ENCODE measurements at places on chromosomes 5 and 9.

- DNase-seq = no peak
Observed at GRCh38 chr5:160187091-160187490, 42.2 kb upstream of the FABP6 start.

GRCh38 chr9:13899924-13900323, 414.0 kb downstream of the NFIB start:
- no peak for DNase-seq

DNA sequence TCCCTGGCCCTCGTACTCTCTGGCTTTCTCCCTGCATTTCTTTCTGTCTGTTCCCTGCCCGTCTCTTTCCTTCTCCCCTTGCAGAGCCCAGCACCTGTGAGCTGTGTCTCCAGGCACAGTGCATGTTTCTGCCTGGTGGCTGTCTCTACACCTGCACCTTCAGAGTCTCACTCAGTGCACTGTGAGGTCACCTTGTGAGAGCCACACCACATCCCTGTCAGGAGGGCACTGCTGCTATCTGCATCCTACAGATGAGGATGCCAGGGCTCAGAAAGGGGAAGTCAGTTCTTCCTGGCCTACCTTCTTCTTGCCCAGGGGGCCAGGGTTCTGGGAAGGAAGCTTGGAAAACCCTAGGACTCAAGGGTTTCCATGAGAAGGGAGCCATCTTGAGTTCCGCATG, 69.7 kb upstream of the NEURL1B start:
- no peak for DNase-seq

DNA sequence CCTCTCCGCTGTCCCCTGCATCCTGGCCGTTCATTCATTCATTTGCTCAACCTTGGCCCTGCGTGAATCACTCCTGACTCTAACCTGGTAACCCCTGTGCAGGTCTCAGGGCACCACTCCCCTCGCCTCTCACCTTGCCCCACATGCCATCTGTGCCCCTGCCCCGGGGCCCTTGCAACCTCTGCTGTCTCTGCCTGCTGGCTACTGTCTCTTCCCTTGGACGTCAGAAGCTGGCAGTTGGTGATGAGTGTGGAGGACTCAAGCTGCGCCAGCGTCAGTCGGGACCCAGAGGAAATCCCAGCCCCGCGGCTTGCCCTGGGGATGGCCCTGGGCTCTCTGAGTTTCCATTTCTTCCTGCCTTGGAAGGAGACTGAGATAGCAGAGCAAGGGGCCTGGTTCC, 154.9 kb downstream of the OLFM1 start:
- DNase-seq = no peak

DNA sequence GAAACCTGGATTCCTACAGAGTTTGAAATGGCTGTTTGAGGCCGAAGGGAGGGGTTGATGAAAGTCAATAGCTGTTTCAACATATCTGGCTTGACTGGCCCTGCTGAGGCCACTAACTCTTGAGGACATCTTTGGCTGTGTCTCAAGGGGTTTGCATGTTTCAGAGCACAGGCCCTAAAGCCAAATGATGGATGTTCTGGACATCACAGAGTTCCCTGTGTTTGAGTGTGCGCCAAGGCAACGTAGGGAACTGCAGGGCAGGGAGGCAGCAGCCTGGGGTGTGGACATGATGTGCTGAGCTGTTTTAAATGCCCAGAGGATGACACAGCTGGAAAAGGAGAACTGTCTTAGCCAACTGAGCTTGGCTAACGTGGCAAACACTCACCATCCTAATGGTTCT, 89.6 kb downstream of the RAPGEF1 start:
- no peak for DNase-seq

DNA sequence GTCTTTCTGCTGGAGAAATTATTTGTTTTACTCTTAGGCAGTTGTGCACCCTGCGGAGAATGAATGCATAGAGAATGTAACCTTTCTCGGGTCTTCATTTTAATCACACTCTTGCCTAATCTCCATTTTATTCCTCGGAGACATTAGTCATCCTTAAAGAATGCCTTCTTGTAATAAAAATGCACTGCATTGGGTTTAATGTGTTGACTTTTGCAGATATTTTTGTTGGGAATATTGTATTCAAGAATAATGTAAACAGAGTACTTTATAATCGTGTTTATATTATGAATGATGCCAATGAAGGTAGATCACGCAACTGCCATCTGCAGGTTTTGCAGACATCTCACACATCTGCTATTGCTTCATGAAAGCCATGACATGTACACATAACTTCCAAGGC, 1093.9 kb upstream of the CDH6 start:
- no peak for DNase-seq

DNA sequence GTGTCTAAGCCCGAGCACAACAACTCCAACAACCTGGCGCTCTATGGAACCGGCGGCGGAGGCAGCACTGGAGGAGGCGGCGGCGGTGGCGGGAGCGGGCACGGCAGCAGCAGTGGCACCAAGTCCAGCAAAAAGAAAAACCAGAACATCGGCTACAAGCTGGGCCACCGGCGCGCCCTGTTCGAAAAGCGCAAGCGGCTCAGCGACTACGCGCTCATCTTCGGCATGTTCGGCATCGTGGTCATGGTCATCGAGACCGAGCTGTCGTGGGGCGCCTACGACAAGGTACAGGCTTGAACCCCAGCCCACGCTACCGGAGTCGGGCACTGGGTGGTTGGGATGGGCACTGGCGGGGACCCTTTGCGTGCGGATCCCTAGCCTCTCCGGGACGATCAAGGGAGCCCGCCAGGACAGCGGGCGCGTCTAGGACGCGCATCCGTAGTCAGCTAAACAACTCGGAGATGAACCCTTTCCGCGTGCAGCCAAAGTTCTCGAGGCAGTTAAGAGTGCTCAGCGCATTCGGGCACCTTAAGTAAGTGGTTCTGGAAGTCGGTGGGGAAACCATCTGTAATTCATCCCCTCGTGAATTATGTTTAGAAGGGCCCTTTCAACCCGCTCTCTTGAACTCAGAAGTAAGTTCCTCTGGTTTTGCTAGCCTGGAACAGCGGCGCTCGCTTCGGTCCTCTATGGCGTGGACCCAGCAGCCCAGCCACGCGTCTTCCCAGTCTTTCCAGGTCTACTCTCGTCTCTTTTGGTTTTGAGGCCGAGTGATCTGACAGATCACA, 1.3 kb downstream of the KCNN2 start:
- DNase-seq = no peak

- DNase-seq = no peak
Observed at GRCh38 chr5:131763968-131764367, 32.8 kb downstream of the FNIP1 start.

DNA sequence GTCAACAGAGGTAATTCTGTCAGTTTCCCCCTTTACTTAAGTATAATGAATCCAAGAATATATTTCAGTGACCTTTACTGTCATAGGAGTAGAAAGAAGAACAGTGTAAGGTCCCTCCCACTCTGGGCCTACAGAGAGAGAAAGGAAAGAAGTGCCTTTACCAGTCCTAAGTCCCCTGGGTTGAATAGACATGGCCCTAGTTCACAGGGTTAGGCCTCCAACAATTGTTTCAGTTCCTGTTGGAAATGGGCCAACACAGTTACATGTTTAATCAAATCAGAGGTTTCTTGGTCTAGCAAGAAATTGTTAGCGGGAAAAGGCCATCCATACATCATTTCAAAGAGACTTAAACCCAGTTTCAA, 605.6 kb downstream of the MTRR start:
- DNase-seq = no peak

- no peak for DNase-seq
Observed at GRCh38 chr5:95931079-95931833, 30.4 kb downstream of the ELL2 start.

- no peak for DNase-seq
Observed at GRCh38 chr9:128094166-128094949, 26.3 kb downstream of the SLC25A25 start.
